ENCODE measurements at places on chromosomes 3 and 15. TPM values are rescaled to one million over a fixed set of nuclear protein-coding genes. Genes with fewer than 3 reads are reported as not detected.

DNA sequence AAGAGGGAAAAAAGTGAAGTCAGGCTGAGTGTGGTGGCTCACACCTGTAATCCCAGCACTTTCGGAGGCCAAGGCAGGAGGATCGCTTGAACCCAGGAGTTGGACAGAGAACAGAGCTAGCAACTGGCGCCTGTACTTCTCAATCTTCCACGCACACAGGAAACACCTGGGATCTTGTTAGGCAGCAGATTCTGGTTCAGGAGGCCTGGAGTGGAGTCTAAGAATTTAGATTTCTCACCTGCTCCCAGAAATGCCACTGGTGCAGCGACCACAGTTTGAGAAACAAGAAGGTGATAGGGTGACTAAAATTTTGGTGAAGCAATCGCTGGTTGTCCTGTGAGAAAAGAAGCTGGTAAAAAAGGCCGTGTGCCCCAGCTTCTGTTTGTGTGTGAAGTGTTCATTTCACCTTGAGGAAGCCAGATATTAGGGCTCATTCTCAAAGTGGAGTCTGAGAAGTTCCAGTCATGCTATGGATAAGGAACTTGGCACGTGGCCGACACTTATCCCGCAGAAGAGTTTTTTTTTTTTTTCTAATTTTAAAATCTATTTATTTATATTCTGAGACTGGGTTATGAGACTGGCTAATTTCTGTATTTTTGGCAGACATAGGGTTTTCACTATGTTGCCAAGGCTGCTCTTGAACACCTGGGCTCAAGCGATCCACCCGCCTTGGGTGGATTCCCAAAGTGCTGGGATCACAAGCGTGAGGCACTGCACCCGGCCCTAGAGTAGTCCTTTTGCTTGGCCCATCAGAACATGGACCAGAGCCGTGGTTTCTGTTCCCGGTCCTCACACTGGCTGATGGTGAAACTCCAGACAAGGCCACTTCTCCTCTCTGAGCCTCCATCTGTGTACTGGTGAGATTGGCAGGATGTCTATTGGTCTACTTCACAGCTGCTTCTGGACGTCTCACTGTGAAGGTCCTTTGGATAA lies 324.6 kb upstream of the PROK2 start:
- no peak for DNase-seq

- DNase-seq, result no peak
Measured at GRCh38 chr3:169542331-169542751, 121.2 kb downstream of the MECOM start.

GRCh38 chr3:149282836-149283235 lies 50.6 kb downstream of the TM4SF18 start:
- no peak for DNase-seq

ASTE1 gene
- total RNA-seq, result 7.8 TPM

- peak; percentile 25 for DNase-seq
Measured at GRCh38 chr15:98174286-98174685, 213.8 kb downstream of the ARRDC4 start.

- DNase-seq, result no peak
Measured at GRCh38 chr3:187889601-187890404, 144.5 kb upstream of the BCL6 start.

KBTBD8 gene
- total RNA-seq, result 5.9 TPM

IL17RB gene
- total RNA-seq, result 3.1 TPM

GRCh38 chr3:57681691-57682090 lies 11.2 kb downstream of the DENND6A start:
- DNase-seq, result no peak

DNA sequence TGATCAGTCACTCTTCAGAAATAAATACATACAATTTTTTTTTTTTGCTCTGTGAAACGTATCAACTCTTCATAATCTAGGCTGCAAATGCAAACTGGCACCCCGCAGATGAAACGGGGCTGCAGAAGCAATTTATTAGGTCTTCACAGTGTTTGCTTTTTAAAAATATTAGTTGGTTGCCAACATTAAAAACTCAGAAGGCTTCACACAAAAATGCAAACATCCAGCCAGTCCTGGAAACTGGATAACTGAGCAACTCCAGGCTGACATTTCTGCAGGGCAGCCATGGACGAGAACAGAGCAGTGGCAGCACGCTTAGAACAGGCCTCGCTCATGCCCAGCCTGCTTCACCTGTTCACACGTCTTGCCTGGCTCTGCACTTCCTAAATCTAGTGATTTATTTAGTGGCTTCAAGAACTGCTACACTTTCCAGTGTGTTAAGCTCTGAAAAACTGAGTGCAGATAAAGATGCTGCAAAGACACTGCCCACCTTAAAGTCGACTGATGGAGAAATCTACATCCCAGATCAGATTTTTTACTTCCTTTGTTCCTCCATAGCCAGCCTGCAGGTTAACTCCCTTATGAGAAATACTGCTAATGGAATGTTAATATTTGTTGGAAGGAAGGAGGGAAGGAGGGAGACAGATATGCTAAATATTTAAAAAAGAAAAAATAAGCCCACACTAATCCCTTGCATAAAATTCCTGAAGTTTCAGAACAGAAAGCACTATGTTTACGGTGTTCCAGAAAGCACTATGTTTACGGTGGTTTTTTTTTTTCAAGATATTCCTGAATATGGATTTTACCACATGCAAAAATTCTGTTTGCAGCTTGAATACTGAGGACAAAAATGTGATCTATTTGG lies 53.6 kb downstream of the SETMAR start:
- no peak for DNase-seq

GRCh38 chr3:129070086-129070885 lies 9.7 kb downstream of the GP9 start:
- DNase-seq, result no peak

HIGD2B gene
- total RNA-seq, result not detected

- DNase-seq, result no peak
Measured at GRCh38 chr3:43619588-43619987, 2.2 kb downstream of the ANO10 start.

GRCh38 chr15:44595656-44596510 lies 58.9 kb downstream of the EIF3J start:
- no peak for DNase-seq

DNA sequence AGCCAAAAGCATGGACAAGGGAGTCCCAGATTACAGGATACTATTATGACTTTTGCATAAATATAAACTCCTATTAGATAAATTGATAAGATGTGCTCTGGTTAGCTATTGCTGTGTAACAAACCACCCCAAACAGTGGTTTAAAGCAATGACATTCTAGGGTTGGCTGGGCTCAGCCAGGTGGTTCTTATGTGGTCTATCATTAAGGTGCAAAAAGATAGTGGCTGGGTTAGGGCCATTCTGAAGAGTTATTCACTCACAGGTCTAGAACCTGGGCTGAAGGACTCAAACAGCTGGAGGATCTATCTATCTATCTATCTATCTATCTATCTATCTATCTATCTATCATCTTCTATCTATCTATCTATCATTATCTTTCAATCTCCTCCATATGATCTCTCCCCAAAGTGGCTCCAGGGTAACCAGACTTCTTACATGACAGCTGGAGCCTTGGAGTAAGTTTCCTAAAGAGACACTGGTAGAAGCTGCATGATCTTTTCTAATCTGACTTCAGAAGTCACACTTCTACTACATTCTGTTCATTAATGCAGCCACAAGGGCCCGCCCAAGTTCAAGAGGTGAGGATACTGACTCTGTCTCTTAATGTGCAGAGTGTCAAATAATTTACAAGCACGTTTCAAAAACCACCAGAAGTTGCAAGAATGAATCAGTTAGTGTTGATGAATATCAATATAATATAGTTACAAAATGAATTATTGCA lies 74.9 kb upstream of the XCR1 start:
- no peak for DNase-seq

DNA sequence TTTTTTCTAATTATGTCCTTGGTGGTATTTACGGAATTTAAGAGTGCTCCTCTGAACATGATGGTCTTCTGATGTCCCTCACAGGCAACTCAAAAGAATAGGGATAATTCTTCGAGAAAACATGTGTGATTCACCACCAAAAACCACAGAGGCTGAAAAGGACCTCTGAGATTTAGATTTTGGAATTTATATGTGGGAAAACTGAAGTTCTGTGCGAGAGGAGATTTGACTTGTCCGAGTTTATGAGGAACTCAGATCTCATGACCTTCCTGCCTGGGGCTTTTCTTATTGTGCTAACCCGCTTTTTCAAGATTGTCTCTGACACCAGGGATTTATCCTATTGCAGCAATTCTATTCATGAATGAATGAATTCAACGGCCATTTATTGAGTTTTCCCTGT lies 142.4 kb downstream of the FAM43A start:
- no peak for DNase-seq

Data from Daoy (cell line).